Adipocyte (in vitro differentiated cells): ENCODE measurements at places on chromosomes 1 and 21.

DNA sequence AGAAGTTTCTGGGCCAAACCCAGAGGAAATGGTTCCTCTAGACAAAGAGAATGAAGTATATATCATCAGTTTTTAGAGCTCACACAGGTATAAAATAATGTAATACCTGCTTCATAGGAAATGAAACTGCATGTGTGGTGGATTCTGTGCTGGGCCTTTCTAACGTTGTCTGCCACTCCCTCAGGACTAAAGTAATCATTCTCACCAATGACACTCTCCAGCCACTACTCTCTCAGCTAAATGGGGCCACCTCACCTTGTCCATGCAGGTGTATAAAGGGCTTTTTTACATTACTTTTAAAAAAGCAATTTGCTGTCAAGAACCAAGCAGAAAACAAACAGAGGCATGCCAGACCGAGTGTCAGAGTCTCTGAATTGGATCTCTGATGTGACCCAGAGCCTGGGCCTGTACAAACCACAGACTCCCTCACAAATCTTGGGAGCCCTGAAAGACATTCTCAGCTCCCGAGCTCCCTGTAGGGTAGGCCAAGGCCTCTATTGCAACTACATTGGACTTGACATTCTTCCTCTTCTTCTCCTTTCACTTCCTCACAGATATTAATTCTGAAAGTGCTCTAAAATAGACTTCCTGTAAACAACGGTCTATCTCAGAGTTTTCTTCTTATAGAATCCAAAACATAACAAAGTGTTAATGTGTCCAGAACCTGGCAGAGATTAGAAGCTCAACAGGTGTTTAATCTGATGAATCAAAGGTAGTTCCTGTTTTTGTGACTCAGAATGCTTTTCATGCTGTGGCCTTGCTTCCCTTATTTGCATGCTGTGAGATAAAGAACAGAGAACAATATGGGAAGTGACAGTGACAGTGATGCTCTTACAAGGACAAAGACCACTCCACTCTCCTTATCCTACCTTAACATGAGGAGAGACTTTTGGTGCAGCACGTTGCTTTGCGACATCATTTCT is 8.6 kb downstream of the AIM2 start:
- no peak for DNase-seq

DNA sequence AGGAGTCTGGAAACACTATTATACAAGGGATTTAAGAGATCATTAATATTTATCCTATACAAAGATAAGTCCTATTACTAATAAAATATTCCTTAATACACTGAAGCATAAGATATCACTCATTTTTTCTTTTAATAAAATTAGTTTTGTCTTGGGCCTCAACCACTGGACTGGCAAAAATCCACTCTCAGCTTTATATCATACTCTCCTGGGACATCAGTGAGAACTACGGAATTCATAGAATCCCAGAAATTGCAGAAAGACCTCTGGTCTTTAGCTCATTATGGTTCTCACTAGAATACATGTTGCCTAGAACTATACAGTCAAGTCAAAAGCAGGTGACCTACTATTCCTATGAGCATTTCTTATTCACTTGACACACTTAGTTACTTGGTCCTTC is 285.0 kb downstream of the LRRC40 start:
- DNase-seq: no peak

DNA sequence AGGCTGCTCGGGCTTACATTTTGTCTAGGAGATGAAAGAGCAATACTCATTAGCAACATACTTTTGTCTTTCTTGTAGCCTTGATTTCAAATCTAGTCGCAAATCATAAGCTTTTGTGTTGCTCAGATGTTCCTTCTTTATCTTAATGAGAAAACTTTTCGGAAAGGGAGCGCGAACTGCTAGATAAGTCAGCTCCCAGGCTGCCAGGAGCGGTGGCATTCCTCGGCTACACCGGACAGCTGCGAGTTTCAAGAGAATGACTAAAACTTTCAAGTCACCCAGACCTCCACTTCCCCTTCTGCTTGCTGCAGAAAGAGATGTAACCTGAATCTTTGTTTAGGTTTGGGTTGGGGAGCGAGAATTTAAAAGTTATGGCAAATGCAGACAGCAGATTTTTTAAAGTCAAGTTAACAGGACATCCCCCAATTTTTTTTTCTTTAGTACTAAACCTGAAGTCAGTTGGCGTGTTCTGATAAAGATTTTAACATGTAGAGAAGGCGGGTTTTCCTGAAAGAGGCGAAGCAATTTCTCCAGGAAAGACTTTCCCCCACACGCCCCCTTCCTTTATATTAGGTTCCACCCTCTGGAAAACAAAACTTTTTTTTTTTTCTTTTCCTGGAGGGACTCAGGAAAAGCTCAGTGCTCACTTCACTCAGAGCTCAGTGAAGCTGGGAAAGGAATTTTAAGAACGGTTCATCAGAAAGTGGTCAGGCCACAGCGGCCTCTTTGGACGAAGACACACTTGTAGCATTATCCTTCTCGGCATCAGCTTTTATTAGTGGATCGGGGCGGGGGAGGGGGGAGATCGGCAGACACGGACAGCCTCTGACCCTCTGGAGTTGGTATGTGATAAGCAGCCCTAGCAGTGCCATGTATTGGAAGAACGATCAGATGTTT is at the start of gene LHX8:
LHX8 (plus strand) TSS at position 639 of the 897 bp plus-strand sequence. CDS start 2,227 bp downstream, outside the sequence.
- peak; percentile 62 for DNase-seq

DNA sequence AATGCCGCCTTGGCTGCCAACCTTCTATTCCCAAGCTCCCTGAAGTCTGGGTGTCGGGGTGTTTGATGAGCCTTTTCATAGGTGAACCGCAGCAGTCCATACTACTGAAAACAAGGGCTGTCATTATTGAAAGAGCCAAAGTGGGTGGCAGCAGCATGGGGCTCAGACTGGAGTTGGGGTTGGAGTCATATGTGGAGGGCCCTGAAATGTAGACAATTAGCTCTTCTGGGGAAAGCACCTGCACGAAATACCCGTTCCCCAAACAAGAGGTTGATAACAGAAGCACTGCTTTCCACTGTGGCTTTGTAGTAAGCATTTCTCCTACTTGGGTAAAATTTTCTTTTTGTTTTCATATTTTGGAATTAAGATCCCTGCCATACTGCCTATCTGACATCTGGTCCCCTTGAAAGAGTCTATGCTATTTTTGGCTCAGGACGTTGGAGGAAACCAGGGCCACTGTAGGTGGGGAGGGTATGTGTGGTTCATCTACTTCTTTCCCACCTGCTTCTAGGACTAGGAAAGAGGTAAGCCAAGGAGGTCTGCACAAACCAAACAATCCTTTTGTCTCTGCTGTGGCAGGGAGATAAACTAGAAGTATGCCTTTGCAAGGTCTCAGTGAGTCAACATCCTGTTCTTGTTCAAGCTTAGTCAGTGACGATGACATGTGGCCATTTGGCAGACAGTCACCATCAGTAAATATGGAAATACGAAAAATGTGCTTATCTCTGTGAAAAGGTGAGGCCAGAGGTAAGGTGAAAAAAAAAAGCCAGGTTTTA is 197.0 kb upstream of the UBE2U start:
- DNase-seq: peak; percentile 58

DNA sequence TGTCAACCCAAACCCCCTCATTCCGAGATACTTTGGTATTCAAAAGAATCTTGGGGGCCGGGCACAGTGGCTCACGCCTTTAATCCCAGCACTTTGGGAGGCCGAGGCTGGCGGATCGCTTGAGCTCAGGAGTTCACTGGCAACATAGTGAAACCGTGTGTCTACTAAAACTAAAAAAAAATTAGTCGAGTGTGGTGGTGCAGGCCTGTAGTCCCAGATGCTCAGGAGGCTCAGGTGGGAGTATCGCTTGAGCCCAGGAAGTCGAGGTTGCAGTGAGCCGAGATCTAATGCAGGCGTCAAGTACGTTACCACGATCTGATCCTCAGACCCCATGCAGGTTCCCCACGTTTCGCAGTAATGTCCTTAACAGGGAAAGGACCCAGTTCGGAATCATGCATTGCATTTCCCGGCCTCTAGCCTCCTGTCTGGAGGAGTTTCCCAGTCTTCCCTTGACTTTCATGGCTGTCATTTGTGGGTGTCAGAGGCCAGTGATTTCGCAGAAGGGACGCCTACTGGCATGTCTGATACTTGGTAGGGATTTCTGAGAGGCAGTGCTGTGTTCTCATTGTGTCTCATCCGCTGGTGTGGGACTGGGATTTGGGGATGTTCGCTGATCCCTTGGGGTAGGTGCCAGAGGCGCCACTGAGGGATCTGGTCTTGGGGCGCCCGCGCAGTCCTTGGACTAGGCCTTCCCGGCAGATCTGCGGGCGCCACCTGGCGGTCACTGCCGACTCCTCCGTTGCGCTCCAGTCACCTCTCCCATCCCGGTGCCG is 39.3 kb upstream of the HMGN1 start:
- DNase-seq: peak; percentile 97

GRCh38 chr1:208209896-208210589 is 34.1 kb downstream of the PLXNA2 start:
- no peak for DNase-seq

DNA sequence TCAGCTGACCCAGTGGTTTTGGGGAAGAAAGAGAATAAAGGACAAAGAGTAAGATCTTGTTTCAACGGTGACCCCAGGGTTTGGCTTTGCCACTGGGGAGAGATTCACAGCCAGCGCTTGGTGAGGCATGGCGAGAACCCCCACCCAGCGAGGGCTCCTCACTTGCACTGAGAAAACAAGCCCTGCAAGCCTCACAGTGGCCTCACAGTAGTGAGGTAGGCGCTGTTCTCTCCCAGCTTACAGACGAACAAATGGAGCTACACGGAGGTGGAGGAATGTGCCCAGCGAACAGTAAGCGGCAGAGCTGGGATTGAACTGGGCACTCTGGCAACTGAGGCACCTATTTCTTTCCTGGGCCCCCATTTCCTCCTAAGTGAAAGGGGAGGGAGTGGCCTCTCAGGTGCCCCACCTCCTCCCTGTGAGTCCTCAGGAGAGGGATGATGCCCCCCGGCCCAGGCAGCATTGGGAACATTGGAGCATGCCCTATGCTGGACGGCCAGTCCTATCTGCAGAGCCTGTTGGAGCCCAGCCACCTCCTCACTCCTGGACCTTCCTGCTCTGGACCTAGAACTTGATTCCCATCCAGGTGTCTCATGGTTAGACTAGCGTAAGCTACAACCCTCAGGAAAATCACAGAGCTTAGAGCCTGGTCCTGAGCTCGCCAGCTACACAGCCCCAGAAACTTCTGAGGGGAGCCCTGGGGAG is 73.4 kb upstream of the EDN2 start:
- no peak for DNase-seq

- no peak for DNase-seq
Measured at GRCh38 chr1:221822591-221822990, 80.7 kb upstream of the DUSP10 start.

DNA sequence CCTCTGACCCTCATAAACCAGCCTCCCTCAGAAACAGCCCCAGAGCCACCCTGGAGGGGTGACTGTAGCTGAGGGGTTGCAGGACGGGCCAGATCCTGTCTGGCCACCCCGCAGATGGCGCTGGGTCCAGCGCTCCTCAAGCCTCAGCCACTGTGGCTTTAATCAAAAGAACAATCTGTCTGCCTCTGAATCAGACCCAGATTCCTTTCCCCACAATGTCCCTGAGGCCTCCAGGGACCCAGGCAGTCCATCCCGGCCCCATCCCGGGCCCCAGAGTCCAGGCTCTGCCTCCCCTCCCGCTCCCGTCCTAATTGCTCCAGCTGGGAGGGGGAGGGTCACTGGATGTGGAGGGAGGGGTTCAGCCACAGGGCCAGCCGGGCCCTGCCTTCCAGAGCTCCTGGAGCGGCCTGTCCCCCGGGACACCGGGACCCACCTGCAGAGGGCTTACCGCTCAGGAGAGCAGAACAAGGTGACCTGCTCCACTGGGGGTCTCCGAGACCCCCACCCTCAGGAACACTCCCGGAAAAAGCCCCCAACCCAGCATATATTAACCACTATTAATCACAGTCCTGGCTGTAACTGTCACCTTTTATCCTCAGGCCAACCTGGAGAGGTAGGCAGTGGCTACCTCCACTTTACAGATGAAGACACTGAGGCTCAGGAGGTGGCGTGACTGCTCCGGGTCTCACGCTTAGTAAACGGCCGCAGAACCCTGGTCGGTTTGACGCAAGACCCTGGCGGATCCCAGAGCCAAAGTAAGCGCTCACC is 836 bp upstream of the FBLIM1 start:
- DNase-seq: peak; percentile 77

GRCh38 chr1:119007670-119008482 is 19.7 kb upstream of the TBX15 start:
- no peak for DNase-seq

DNA sequence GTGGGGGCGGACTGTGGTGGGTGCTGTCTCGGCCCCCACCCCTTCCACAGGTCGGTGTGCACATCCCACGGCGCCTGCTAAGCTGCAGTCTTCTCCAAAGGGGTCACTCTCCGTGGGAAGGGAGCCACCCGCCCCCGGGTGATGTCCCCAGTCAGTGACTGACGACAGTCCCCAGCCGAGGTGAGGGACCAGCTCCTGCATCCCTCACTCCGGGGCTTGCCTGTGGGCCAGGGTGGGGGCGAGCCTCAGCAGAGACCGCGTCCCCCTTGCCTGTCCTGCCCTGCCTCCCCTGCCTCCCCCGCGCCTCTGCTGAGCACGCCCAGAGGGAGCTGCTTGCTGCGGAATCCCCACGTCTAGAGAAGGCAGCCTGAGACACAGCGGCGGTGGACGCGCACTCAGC is 35.9 kb upstream of the PDE9A start:
- no peak for DNase-seq

- no peak for DNase-seq
Measured at GRCh38 chr1:211329764-211330201, 3.1 kb downstream of the TRAF5 start.

DNA sequence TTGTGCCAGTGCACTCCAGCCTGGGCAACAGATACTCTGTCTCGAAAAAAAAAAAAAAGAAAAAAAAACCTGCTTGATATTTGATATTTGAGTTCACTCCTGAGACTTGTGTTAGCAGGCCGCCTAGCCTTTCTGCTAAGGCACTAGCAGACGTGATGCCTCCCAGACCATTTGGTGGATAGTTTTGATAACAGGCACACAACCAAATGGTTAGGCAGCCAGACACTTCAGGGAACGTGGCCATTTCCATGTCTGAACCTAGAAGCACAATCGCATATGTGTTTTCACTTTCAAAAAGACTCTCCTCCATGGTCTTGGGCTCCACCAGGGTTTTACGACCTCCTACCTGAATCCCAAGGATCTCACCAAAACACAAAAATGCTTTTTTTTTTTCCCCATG is 1319.5 kb downstream of the BRINP3 start:
- DNase-seq: no peak

DNA sequence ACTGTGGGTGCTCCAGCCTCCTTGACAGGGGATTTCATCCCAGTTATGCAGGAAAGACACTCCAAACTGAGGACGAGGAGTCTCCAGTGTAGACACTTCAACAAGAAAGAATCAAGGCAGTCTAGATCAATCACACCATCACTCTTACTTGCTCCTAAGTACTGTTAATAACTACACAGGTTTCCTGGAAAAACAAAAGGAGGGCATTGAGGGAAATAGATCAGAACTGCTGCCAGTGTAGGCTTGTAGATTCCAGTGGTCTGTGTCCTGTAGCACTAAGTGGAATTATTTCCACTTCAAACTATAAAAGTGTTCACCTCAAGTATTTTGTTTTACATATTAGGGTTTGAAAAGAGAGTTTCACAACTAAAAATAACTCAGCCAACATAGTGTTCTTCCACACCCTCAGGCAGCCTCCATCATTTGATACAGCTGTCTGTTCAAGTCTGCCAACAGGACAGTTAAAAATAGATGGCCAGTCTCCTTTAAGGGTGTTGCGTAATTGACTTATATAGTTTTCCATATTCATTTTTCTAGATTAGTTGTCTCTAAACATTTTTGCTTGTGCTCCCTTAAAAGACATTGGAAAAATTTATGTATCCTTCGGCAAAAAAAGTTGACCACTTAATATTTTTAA is 32.0 kb upstream of the AGL start:
- DNase-seq: peak; percentile 86

GRCh38 chr21:34510148-34511142 is 1.6 kb downstream of the KCNE1 start:
- peak; percentile 72 for DNase-seq

- DNase-seq: no peak
Measured at GRCh38 chr1:25487628-25488027, 55.8 kb upstream of the LDLRAP1 start.
